ENCODE measurements at places on chromosomes 4 and X. TPM values are rescaled to one million over a fixed set of nuclear protein-coding genes. Genes with fewer than 3 reads are reported as not detected.

- DNase-seq: no peak
Measured at GRCh38 chr4:153324046-153324445, 20.4 kb upstream of the MND1 start.

DNA sequence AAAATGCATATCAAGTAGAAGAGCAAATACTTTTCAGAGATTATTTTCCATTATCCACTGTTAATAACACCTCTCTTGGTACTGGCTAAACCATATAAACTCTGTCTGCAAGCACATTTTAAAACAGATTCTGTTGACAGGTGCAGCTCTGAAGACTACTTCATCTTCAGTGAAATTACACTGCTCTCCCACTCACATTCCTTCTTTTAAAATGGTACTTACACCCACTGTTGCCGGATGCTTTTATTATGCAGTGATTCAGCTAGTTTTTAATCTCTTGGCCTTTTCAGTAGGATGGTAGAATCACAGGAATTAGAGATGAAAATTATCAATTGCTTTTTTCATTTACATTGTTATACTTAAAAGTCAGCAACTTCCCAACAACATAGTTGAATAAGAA, 381.6 kb downstream of the GASK1B start:
- DNase-seq: no peak

- DNase-seq: no peak
Measured at GRCh38 chr4:52657618-52658501, 1.2 kb downstream of the USP46 start.

DNA sequence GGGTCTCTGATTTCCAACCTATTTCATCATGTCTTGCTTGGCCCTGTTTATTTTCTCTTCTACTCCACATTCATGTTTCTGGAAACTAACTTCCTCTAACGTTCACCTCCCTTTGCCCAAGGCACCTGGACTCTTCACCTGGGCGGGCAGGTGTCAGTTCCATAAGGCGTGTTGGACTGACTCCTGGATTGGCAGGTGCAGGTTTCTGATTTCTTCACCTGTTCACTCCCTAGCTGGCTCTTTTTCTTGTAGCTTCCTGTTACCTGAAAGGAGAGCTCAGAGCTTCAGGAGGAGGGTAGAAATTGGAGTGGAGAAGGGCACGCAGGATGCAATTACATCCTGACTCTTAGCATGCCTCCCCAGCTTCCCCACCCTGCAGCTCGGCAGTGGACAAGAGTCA, 350.8 kb upstream of the KLF3 start:
- no peak for DNase-seq

DNA sequence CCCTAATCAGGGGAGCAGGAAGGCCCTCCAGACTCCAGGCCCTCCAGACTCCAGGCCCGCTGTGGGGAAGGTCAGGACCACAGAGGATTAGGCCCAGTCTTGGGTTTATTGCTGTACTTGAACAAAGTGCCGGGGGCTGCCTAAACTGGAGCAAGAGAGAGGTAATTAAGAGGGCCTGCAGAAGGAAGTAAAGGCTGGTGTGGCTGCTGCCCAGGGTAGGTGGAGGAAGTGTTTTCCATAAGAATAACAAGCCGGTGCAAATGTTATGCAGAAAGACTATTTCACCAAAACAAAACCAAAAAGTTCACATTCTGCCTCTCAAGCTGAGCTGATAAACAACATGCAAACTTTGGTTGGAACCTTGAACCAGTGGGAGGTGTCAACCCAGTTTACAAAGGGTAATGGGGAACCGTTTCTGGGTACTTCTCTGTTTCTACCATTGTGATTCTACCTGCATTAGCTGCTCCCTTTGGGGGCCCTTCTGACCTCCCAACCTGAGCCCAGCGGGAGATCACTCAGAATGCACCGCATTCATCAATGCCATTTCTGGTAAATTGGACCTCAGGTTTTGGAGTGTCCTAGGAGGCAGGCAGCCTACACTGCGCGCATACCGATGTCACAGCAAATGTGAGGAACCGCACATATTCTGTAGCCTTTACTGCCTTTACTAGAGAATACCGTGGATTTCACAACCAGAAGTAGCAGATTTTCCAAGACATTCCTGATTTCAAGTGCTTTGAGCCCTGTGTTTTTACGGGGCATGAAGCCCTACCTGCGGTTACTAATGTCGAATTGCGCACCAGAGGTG, 59.7 kb upstream of the BCOR start:
- peak; percentile 44 for DNase-seq

STPG2 gene
- total RNA-seq: 0.24 TPM

TAF7L gene
- not detected for total RNA-seq

Measured in posterior vena cava (tissue), 2 donors.